ENCODE measurements at places on chromosomes 7 and 10.

GRCh38 chr10:120727001-120727400, 124.2 kb upstream of the WDR11 start:
- no peak for DNase-seq

DNA sequence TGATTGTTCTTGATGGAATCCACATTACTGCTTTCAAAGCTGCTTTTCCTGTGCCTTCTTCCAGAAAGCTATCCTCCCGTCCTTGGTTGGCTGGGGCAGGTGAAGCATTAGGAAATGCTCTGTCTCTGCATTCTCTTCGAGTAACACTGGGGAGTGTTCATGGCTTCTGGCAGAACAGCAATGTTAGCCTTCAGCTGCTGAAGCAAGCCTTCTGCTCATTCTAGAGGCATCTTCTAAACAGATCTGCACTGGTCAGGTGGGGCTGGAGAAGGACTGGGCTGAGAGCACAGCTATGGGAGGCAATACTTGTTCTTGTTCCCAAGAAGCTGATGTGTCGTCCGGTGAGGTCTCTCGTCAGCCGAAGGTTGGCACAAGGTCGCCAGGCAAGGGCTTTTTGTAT, 80.6 kb downstream of the MGMT start:
- no peak for DNase-seq

GRCh38 chr7:46654546-46655443, 733.7 kb upstream of the IGFBP3 start:
- no peak for DNase-seq

GRCh38 chr10:34756584-34756983, 58.5 kb downstream of the PARD3 start:
- DNase-seq, result no peak

DNA sequence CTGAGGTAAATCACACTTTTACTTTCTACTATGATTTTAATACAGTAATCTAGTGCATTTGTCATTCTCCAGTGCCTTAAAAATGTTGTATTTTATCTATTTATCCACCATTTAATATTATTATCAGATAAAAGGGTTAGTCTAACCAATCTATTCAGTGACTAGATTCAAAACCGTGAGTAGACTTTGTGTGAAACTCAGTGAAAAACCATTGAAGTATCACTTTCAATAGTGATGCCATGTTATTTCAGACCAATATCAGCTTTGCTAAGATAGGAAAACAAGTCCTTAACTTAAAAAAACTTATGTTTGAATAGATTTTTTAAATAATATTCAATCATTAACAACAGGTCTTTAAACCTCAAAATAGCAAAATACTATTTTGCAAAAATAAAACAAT, 1628.7 kb downstream of the REEP3 start:
- no peak for DNase-seq

- no peak for DNase-seq
Measured at GRCh38 chr7:101465131-101465530, 102.5 kb downstream of the COL26A1 start.

DNA sequence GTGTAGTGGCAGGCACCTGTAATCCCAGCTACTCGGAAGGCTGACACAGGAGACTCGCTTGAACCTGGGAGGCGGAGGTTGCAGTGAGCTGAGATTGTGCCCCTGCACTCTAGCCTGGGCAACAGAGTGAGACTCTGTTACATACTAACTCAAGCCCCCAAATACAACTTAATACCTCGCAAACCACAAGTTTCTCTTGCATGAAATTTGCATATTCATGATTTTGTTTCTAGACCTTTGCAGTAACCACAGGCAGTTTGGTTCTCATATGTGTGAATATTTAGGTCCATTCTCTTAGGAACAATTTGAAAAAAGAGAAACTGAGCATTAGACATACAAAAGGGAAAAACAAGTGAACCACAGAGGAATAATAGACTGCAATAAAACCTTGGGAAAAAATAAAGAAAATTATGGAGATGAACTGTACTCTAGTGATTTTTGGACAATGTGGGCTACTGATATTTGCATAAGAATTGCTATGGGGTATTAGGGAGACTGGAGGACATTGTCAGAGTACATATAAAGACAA, 77.0 kb downstream of the ZNF277 start:
- DNase-seq, result no peak

- DNase-seq, result no peak
Measured at GRCh38 chr7:147509541-147510200, 1080.9 kb upstream of the C7orf33 start.

DNA sequence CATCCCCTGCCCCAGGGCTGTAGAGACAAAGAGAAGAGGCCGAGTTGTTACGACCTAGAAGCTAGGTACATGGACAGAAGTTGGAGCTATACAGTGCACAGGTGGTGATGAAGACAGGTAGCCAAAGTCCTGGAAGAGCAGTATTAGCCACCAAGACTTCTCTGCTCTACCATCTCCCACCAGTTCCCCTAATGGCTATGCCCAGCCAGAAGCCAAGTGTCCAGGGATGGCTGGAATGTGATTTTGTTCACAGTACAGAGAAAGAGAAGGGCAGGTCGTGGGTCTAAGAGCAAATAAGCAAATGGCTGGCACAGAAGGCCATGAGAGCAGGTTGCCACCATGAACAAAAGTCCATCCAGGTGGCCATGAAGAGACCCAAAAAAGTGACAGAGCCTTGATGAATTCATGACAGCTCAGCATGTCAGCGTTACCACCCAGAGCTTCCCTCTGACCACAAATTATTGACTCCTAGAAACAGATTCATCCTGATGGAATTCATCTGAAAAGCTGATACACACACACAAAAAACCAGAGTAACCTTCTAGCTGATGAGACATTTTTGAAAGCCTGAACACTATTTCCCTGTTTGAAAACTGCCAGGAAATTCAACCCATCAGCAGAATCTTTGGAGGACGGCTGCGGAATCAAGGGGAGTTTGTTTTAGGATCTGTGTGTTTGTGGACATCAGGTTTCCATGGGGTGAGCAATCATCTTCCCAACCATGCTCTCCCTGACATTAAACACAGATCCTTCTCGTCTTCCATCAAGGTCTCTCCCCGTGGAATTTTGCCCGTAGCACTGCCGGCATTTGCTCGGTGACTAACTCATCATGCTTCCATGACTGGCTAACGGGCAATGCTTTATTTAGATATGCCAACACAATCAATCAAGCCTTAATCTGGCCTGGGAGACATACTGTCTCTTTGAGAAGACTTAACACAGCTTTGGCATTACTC, 906.7 kb upstream of the AUTS2 start:
- DNase-seq, result no peak

GRCh38 chr10:3852147-3852904, 67.3 kb upstream of the KLF6 start:
- peak; percentile 50 for DNase-seq

DNA sequence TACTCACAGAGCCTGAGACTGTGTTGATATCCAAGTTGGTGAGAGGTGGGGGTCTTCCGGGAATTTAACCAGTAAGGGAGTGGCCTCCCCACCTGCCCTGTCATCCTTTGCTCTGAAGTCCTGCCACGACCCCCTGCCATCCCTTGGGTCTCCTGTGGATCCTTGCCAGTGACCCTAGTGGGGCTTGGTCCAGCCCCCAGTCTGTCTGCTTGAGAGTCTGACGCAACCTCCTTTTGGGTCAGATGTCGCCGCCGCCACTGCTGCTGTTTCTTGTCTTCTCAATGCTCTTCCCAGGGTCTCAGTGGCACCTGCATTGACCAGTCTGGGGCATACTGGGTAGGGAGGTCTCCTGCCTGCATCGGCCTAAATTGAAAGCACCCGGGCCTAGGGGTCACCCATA, 28.8 kb downstream of the PAX2 start:
- no peak for DNase-seq

DNA sequence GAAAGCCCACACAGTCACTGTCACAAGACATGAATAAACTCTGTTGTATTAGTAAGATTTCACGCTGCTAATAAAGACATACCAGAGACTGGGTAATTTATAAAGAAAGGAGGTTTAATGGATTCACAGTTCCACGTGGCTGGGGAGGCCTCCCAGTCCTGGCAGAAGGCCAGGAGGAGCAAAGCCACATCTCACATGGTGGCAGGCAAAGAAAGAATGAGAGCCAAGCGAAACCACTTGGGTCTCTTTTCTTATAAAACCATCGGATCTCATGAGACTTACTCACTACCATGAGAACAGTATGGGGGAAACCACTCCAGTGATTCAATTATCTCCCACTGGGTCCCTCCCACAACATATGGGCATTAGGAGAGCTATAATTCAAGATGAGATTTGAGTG, 110.2 kb downstream of the ST8SIA6 start:
- DNase-seq, result no peak

DNA sequence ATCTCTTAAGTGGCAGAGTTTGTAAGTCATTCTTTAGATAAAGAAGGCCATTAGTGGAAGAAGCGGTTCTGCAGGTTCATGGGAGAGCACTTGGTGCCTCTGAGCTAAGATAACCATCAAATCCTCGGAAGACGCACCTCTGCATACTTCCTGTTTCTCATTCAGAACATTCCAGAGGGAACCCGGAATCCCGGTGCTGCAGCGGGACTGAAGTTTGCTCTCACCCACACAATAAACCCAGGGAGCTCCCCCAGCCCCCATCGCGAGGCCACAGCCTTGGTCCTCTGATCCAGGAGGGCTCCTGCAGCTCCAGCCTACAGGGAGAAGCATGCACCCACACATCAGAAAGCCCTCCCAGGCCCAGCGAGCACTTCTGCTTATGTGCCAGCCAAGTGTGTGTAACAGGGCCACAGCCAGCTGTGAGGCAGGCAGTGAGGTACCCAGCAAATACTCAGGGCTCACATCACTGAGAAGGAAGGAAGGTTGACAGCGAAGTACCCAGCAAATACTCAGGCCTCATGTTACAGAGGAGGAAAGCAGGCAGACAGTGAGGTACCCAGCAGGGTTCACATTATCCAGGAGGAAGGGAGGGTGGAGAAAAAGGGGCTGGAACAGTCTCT, 142.4 kb downstream of the DIP2C start:
- no peak for DNase-seq

DNA sequence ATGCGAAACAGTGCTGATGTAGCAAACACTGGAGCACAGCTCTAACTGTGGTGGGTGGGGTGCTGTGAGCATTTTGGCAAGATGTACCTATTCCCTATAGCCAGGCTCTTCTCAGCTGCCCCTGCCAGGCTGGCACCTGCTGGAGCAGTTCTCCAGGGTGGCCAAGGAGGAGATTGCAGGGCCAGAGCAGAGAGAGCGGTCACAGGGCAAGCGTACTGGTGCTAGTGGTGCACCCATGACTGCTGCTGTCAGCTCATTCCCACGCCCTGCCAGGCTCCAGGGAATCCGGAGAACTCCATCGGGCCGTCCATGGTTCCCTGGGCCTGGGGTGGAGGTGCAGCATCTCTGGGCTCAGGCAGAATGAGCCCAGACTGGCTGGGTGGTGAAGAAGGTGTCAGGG, 2.1 kb downstream of the COL13A1 start:
- DNase-seq, result no peak

- no peak for DNase-seq
Measured at GRCh38 chr7:131948434-131949053, 392.1 kb upstream of the PODXL start.

DNA sequence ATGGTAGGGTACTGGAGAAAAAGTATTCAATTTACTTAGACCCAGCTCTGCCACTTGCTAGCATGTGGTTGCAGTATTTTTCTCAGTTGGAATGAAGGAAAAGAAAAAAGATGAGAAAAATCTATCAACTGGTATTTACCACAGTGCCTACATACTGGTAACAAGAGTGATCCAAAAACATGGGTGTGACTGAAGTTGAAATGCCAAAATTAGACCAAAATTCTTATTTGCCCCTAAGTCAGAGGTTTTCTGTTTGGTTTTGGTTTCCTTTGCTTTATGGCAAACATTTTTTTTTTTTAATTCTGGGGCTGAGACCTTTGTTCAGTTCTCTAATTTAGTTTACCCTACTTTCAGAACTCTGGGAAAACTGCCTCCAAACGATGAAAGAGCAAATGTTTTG, 12.3 kb downstream of the HYCC1 start:
- no peak for DNase-seq

- DNase-seq, result no peak
Measured at GRCh38 chr7:90173127-90173844, 19.0 kb downstream of the STEAP1 start.

DNA sequence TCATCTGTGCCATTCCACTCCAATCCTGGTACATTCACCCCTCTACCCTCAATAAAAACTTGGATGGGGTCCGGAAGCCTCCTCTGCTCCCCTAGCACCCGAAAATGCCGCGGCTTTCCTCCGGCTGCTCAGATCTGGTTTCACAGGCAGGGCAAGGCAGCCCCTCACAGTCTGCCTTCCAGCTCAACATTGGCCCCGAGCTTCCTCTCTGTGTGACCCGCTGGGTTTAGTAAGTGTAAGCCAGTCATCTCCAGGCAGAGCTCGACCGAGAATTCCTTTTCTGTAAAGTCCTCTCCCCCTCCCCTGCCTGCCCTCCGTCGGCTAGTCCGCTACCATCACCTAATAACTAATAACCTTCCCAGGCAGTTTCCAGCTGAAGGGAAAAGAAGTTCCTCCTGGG, 3.4 kb downstream of the INHBA start:
- no peak for DNase-seq

GRCh38 chr10:21463436-21463835, 62.0 kb downstream of the SKIDA1 start:
- DNase-seq, result no peak

GRCh38 chr7:154875297-154875696, 127.6 kb downstream of the PAXIP1 start:
- no peak for DNase-seq

GRCh38 chr10:33653584-33654367, 319.3 kb upstream of the NRP1 start:
- DNase-seq, result no peak

DNA sequence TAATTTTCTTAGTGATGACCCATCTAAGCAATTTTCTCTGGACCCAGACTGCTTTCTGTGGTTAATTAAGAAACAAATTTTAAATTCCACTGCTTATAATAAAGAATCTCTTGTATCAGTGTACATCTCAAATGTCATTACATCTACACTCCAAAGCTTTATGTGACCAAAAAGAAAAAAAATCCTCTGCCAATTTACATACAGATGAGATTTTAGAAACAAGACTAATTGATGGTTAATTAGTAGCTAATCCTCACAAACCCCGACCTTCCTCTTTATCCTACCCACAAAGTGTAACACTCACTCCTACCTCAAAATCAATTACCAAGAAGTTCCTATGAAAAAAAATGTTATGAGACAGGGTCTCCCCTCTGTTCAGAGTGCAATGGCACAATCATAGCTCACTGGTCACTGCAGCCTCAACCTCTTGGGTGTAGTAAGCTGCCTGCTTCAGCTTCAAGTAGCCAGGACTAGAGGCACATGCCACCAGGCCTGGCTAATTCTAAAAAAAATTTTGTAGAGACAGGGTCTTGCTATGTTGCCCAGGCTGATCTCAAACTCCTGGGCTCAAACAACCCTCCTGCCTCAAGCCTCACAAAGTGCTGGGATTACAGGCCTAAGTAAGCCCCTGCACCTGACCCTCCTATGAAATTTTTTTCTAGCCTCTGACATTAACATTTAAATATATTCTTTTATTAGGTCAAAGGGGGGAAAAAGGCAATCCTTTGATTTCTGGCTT, 14.8 kb downstream of the KIF5B start:
- no peak for DNase-seq

- no peak for DNase-seq
Measured at GRCh38 chr7:44603193-44603592, 3.2 kb upstream of the OGDH start.

- no peak for DNase-seq
Measured at GRCh38 chr10:14670551-14671240, 104.0 kb downstream of the FAM107B start.

All from stimulated activated CD8-positive, alpha-beta memory T cell treated with anti-CD3 and anti-CD28 coated beads, Interleukin-15, amount 100 ng/mL, for 4 hours (primary cell).